Activated T-helper 1 cell treated with anti-CD3 and anti-CD28 coated beads, Interleukin-12 subunit alpha, Interleukin-12 subunit beta, Interleukin-2, Interleukin-4 antibody, amounts not matched to agents 30 ng/mL and 10 ng/mL and 1 ng/mL, durations not matched to agents 14 hours and 24 hours and 36 hours (primary cell): ENCODE measurements at places on chromosomes 1 and 21. TPM values are rescaled to one million over a fixed set of nuclear protein-coding genes. Genes with fewer than 3 reads are reported as not detected.

DNA sequence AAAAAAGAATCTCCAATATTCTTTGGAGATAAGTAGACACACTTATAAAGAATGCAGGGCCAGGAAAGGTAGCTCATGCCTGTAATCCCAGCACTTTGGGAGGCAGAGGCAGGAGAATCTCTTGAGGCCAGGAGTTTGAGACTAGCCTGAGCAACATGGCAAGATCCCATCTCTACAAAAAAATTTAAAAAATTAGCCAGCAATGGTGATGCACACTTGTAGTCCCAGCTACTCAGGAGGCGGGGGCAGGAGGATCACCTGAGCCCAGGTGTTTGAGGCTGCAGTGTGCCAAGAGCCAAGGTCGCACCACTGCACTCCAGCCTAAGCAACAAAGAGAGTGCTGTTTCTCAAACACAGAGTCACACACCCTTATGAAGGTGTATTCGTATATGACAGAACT is 385.0 kb downstream of the SMYD3 start:
- no peak overlapping the region for H3K27ac ChIP-seq
- peaks cover 7% of the 10 kb centered on the region for H3K4me1 ChIP-seq
- no peaks in the 10 kb centered on the region for H3K27me3 ChIP-seq
- H3K4me3 ChIP-seq = no peak overlapping the region
- no peaks in the 10 kb centered on the region for H3K36me3 ChIP-seq

- H3K27me3 ChIP-seq = no peaks in the 10 kb centered on the region
- peak overlapping the region; percentile 79 for H3K4me3 ChIP-seq
- H3K4me1 ChIP-seq = peaks cover 88% of the 10 kb centered on the region
- no peak for DNase-seq
- peaks cover 10% of the 10 kb centered on the region for H3K36me3 ChIP-seq
Measured at GRCh38 chr1:221776495-221777301, 34.8 kb upstream of the DUSP10 start.

DNA sequence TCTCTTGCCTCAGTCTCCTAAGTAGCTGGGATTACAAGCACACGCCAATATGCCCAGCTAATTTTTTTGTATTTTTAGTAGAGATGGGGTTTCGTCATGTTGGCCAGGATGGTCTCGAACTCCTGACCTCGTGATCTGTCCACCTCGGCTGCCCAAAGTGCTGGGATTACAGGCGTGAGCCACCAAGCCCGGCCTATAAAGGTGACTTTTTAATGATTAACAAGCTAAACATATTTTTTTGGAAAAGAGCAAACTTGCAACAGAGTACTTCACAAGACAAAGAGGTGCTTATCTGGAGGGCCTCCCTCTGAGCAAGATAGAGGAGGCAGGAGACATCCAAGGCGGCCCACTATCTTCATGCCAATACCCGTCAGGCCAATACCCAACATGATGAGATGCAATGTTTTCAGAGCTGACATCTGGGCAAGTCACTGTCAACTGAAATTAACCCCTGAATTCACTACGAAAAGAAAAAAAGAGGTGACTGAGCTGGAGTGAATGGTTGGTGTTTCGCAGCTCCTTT is 10.5 kb downstream of the BCAR3 start:
- H3K36me3 ChIP-seq = no peaks in the 10 kb centered on the region
- no peak overlapping the region for H3K4me3 ChIP-seq
- no peaks in the 10 kb centered on the region for H3K4me1 ChIP-seq
- no peak for DNase-seq
- no peak overlapping the region for H3K27ac ChIP-seq

DNA sequence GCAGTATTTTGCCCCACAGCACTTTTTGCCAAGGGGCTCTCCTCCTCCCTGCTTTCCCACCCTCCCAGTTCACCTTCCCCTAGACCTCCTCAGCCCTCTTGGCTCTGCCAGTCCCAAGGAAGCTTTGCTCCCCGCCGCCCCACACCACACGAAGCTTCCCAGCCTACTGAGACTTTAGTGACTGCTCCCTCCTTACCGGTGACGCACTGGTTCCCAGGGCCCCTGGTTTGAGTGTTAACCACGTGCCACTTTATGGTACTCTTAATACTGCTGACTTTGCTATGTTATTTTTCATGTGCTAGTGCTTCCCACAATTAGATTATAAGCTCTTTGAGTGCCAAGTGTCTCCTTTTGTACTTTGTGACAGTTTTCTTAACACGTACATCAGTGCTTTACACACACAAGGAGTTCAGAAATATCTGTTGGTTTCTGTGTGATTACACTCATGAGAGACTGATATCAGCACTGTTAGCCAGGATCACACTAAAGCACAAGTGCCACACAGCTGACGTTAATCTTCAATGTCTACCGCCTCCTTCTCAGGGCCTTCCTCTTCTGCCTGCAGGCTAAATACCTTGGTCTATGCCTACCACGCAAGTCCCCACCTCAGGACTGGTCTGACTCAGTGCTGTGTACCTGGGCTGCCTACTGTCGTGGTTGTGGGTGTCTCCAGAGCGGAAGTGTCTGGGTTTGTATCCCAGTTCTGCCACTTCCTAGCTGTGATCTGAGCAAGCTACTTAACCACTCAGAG is 61.0 kb downstream of the DNTTIP2 start:
- H3K27ac ChIP-seq = no peak overlapping the region
- H3K27me3 ChIP-seq = no peaks in the 10 kb centered on the region
- DNase-seq = no peak
- no peaks in the 10 kb centered on the region for H3K36me3 ChIP-seq

SPATA45 gene
- not detected in 2 replicates for total RNA-seq

CFAP74 gene
- not detected in 2 replicates for total RNA-seq

PPFIA4 gene
- 11.5 and 14.9 TPM in 2 replicates for total RNA-seq

WNT2B gene
- total RNA-seq = 0.05 and 0.10 TPM in 2 replicates
